ENCODE measurements at places on chromosomes 11 and 22.

DNA sequence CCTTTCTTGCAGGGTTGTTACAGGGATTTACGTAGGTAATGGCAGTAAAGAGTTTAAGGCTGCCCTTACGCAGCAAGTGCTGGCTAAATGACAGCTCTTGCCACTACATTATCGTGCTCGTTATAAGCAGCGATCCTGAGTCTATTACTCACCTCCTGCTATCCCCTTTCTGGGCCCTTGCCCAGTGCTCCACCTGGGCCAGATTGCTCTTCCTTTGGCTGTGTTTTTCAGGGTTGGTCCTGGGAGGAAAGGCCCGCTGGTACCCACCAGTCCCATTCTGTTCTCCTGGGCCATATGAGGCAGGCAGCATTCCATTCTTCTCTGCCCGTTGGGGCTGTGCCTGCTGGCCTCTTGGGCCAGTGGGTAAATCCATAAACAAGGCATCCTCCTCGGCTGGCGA is 87.5 kb downstream of the C11orf58 start:
- DNase-seq, result no peak

DNA sequence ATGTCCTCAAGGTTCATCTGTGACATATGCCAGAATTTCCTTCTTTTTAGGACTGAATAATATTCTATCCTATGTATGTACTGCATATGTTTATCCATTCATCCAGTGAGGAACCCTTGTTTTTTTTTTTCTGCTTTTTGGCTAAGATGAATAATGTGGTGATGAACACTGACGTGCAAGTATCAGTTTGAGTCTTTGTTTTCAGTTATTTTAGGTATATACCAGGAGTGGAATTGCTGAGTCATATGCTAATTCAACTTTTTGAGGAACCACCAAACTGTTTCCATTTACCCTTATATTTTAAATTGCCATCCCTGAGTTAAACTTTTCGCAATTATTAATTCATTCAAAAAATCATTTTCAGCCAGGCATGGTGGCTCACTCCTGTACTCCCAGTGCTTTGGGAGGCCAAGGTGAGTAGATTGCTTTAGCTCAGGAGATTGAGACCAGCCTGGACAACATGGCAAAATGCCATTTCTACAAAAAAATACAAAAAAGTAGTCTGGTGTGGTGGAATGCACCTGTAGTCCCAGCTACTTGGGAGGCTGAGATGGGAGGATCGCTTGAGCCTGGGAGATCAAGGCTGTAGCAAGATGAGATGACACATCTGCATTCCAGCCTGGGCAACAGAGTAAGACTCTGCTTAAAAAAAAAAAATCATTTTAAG is 64.2 kb downstream of the MICAL2 start:
- DNase-seq, result no peak

GRCh38 chr11:59574467-59574866 is 41.1 kb downstream of the OSBP start:
- no peak for DNase-seq

- DNase-seq, result no peak
These were observed 11.9 kb downstream of the CHRM1 start for GRCh38 chr11:62909107-62909894.

DNA sequence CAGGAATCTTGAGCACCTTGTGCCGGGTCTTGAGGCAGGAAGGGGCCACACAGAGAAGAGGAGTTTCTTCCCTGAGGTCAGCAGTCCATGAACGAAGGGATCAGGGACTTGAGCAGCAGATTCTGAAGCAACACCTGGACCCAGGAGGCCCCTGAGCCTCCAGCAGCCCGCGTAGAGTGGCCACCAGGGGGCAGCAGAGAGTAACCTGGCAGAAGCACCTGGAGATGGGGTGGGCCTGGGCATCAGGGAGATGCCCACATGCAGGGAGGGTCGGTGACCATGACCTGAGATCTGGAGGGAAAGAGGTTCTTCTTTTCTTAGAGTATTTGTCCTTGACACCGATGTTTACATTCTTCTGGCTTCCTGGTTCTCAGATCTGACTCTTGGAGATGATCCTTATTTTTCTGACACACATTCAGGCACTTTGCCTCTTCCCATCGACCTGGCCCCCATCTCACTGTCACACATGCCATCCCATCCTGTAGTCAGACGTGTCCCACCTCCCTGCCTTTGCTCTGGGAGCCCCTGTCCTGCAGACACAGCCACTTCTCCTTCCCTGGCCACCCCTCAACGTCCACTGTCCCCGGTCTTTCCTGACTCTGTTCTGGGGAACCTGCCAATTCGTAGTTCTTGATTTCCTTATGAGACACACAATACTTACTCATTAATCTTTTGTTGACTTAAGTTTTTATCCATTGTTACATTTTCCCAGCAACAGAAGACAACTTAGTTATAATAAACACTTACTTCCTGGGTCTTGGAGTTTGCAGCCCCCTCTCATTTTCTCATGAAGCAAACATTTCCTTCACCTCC is 66.5 kb downstream of the GGTLC2 start:
- DNase-seq, result peak; percentile 76

GRCh38 chr22:50670914-50671538 is 1.6 kb upstream of the SHANK3 start:
- DNase-seq, result no peak

- DNase-seq, result no peak
These were observed 772 bp downstream of the NAV2 start for GRCh38 chr11:19713196-19714021.

- DNase-seq, result no peak
These were observed 23.1 kb upstream of the MICAL2 start for GRCh38 chr11:12087075-12088004.

DNA sequence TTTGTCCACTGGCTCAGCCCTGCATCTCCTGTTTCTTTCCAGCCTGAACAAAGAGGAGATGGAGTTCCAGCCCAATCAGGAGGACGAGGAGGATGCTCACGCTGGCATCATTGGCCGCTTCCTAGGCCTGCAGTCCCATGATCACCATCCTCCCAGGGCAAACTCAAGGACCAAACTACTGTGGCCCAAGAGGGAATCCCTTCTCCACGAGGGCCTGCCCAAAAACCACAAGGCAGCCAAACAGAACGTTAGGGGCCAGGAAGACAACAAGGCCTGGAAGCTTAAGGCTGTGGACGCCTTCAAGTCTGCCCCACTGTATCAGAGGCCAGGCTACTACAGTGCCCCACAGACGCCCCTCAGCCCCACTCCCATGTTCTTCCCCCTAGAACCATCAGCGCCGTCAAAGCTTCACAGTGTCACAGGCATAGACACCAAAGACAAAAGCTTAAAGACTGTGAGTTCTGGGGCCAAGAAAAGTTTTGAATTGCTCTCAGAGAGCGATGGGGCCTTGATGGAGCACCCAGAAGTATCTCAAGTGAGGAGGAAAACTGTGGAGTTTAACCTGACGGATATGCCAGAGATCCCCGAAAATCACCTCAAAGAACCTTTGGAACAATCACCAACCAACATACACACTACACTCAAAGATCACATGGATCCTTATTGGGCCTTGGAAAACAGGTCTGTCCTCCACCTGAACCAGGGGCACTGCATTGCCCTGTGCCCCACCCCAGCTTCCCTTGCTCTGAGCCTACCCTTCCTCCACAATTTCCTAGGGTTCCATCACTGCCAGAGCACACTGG is 5.0 kb downstream of the FTH1 start:
- DNase-seq, result no peak

GRCh38 chr22:37933711-37934376 is 19.6 kb downstream of the C22orf23 start:
- DNase-seq, result peak; percentile 72

DNA sequence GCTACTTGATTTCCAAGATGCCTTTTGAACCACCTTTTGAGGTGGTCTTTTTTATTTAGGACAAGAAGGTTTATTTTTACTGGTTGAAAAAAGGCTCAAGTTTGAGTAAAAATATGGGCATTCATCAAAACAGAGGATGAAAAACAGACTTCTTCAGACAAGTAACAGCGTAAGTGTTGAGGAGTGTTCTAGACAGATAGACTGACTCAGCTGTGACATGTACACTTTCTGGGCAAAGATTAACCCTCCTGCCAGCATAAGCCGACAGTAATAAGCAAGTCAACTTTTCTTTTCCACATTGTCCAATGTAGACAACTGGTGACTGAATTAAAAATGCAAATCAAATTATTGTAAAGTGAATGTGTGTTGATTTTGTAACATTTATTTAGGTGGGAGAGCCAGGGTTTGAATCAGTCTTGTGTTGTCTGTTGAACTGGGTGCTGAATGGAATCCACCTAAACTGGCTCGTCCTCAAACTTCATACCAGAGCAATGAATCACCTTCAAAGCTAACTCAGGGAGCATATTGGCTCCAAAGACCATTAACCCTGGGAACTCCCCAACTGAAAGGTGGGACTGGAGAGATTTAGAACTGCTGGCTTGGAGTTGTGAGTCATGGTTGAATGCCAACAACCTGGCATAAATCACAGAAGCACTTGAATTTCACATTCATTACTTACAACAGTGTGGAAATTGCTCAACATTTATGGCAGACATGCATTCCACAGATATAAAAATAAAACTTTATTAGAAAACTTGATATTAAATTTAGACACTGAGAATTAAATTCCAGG is 377.0 kb downstream of the ETS1 start:
- DNase-seq, result no peak

- DNase-seq, result no peak
These were observed 18.9 kb upstream of the SLC22A12 start for GRCh38 chr11:64572143-64572542.

DNA sequence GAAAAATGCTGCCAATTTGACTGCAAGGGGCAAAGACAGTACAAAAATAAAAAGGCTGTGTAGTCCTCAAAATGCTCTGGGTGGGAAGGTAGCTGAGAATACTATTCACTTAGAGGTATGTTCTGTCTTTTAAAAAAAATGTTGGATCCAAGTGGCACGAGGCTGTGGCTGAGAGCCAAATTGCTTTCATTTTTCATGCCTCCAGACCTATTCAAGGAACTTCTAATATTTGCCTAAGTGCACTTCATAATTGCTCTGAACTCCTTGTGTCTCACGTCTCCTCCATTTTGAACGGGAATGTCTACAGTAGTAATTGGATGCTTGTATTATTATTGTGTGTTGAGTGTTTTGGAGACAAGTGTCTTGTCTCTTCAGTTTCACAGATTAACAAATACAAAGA is 19.1 kb upstream of the SLC22A25 start:
- DNase-seq, result no peak

GRCh38 chr11:11760838-11761237 is 80.9 kb upstream of the USP47 start:
- no peak for DNase-seq

DNA sequence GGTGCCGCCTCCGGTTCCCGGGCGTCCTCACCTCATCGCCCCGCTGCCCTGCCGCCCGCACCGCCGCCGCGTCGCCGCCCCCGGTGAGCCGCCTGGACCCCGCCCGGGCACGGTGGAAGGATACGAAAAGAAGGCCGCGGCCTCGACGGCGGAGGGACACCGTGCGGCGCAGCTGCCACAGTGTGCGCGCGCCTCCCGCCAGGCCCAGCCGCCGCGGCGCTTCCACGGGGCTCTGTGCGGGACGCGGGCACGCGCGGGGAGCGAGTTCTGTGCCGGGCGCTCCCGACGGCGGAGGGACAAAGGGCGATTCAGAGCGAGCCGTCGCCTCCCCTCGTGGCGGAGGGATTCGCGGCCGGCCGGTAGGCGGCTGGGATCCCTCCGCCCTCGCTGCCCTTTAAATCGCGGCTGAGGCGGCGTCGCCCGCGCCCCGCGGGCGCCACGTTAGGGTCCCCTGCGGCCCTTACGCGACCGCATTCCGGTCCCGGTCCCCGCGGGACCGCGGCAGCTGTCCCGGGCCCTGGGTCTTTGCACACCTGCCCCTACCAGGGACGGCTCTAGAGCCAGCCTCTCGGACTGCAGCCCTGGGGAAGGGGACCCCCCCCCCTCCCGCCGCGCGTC is 568 bp upstream of the KMT5B start:
- DNase-seq, result peak; percentile 71

DNA sequence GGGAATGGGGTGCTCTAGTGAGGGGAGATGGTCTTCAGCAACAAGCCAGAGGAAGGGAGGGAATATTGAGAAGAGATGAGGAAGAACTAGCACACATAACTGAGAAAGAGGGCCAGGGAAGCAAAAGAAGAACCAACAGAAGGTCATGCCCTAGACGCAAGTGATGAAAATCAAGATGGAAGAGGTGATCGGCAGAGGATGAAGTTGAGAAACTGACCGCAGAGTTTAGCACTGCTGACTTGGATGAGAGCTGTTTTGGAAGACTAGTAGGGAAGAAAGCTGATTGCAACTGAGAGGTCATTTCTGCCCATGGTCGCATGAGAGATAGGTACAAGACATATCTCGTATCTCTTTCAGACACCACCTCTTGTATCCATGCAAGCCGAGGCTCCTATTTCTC is 2.9 kb downstream of the SPINDOC start:
- DNase-seq, result no peak

DNA sequence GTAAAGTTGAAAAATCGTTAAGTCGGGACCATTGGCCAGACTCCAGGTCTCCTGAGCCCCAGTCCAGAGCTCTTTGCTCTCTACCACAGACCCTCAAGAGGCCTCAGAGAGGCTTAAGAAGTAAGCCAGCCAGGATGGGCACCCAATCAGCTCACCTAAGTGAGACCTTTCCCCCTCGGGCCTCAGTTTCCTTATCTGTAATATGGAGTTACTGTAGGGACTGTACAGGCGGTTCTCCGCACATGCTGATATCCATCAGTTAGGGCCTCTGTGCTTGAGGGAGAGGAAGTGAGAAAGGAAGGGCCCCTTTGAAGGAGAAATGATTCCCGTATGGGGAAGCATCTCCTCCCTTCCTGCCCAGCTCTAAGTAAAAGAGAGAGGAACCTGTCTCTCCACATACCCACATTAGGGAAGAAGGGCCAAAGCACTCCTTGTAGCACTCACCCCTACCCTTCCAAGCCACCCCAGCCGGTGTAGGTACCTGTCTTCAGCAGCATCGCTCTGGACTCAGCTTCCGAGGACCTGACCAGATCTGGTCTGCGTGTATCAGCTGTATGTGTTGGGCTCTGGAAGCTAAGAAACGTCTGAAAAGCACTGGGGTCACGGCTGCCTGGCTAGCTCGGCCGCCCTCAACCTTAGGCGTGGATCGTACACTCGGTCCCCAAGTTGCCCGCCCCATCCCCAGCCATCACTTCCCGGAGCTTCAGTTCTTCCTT is 653 bp downstream of the NAGA start:
- no peak for DNase-seq

GRCh38 chr11:36596880-36597279 is 1.2 kb downstream of the RAG2 start:
- no peak for DNase-seq

GRCh38 chr11:105823495-105824033 is 198.5 kb downstream of the MSANTD4 start:
- DNase-seq, result no peak

GRCh38 chr11:128593281-128593680 is 5.9 kb upstream of the ETS1 start:
- no peak for DNase-seq

- DNase-seq, result no peak
These were observed 6.5 kb downstream of the KREMEN1 start for GRCh38 chr22:29079218-29079901.

GRCh38 chr11:46457021-46457420 is 65.4 kb upstream of the CHRM4 start:
- no peak for DNase-seq
